ENCODE measurements at places on chromosomes 2 and 18.

- DNase-seq: peak; percentile 46
Observed at GRCh38 chr2:20448246-20448976, 1.5 kb downstream of the RHOB start.

DNA sequence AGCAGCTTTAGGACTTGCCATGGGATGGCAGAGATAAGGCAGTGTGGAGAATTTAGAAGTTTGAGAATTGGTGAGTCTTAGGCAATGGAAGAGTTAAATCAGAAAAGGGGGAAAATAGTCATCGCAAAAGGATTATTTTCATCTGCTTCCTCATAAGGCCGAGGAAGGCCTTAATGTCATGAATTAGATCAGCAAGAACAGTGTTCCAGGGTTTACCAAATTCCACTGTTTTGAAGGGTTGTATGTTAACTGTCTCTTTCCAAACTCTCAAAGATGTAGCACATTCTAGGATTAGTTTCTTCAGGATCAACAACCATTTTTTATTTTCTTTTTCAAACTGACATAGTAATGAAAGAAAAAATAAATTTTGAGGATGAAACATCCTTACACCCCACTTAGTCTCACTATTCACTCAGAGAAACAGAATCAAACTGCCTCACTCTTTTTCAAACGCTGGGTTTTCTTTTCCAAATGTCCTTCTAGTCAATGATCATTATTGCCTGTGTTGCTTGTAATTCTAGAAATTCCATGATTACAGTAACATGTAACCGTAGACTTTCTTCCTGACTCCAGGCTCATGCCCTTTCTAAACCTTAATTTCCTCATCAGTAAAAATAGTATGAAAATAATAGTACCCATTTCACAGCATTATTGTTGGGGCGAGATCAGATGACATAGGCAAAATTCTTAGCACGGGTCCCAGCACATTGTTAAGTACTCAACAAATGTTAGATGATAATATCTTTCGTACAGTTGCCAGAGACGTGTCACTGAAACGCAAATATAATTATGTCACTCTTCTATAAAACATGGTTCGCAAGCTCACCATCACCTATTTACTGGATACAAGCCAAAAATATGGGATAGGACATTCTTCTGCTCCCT, 23.6 kb downstream of the ZEB2 start:
- DNase-seq: no peak

GRCh38 chr18:58753976-58754375, 82.7 kb downstream of the MALT1 start:
- DNase-seq: no peak

- DNase-seq: no peak
Observed at GRCh38 chr2:91477731-91478672, 2786.5 kb downstream of the RPIA start.

- no peak for DNase-seq
Observed at GRCh38 chr2:203993011-203993410, 56.4 kb downstream of the ICOS start.

Data from head of caudate nucleus (tissue), 42 donors.